ENCODE measurements at places on chromosomes 6 and 20.

- DNase-seq: no peak
These were observed 140.6 kb upstream of the RNF24 start for GRCh38 chr20:4155953-4156352.

- DNase-seq: no peak
These were observed 226.9 kb upstream of the RREB1 start for GRCh38 chr6:6880745-6881437.

- no peak for DNase-seq
These were observed 27.9 kb downstream of the HLA-DMB start for GRCh38 chr6:32912951-32913350.

GRCh38 chr20:58097429-58097828 is 131.0 kb downstream of the ANKRD60 start:
- no peak for DNase-seq

GRCh38 chr6:133408543-133408942 is 167.4 kb downstream of the EYA4 start:
- no peak for DNase-seq

DNA sequence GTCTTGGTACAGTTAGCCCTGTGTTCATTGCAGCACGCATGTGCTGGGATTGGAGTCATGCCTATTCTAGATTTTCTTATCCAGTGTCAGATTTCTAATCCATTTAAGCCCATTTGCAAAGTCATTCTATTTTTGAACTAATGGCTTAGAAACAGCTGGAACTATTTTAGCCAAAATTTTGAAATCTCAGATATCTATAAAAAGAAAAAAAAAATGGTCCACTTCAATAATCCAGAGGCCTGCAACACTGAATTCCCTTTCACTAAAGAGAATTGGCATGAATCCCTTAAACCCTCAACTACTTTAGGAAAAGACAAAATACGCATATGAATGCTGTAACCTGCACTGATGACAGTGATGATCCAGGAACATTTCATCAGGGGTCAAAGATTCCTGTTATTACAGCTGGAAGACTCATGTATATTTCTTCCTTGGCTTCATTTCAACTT is 1.5 kb downstream of the COL21A1 start:
- no peak for DNase-seq

- DNase-seq: no peak
These were observed 28.7 kb downstream of the FGD2 start for GRCh38 chr6:37033819-37034795.

GRCh38 chr20:63759377-63759901 is 19.9 kb downstream of the SLC2A4RG start:
- DNase-seq: no peak

DNA sequence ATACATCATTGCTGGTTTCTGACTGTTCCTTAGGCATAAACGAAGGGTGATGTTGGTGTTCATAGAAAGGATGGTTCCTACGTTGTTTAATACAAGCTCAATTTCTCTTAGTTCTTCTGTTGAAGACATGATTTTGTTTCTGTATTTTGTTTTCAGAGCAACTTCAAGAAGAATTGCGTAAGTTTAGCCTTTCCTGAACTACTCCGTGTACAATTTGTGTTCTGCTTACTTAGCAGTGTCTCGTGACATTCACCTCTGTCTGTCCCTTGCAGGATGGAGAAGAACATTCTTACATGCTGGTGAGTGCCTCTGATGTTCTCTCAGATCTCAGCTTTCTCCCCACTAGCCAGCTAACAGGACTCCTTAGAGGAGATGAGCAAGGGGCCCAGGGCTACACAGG is 7.6 kb downstream of the BTN2A2 start:
- no peak for DNase-seq

- no peak for DNase-seq
These were observed 39.7 kb upstream of the ME1 start for GRCh38 chr6:83470587-83470986.

GRCh38 chr6:122286512-122286911 is 112.9 kb upstream of the HSF2 start:
- no peak for DNase-seq

GRCh38 chr6:107656401-107656800 is 166.5 kb downstream of the SOBP start:
- DNase-seq: no peak

DNA sequence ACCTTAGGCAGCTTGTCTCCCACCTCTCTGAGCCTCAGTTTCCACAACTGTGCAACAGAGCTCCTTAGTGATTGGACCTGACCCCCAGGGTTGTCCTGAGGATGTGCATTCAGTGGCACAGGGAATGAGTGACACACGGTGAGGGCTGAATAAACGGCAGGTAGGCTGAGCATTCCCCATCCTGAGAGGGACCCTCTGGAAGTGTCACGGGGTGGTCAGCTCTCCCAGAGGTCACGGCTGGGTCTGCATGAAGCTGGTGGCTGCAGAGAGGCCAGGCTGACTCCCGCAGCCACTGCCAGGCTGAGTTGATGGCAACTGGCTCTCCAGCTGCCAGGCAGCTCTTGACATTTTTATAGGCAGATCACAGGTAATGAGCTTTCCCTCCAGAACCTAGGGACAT is 42.5 kb downstream of the CD40 start:
- DNase-seq: no peak

DNA sequence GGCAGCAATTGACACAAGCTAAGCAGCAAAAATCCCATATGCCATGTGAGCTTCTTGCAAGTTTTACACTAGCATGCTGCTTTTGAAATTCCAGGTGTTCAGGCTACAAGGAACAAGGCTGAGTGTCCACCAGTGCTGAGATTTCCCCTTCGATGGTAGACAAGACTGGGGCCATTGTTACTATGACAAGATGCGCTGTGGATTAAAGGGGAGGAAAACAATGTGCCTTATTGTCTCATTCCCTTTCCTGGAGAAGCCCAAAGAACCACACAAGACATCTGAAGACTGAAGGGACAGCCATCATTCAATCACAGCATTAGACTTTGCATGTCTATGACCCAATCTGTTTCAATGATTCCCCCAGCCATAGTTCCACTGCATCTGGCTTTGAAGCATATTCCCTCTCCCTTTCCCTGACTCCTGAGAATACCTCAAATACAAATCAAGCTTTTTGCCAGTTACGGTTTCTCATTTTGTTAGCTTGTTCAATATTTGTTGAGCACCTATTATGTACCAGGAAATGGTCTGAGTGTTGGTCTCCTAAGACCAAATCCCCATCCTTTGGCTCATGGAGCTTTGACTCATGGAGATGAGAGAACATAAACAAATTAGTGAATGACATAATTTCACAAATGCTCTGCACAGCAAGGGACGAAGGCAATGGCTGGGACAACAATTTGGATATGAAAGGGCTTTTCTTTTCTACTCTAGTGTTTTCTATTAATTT is 23.4 kb upstream of the SCGN start:
- no peak for DNase-seq

- no peak for DNase-seq
These were observed 102.0 kb downstream of the ERMARD start for GRCh38 chr6:169853196-169854082.

- no peak for DNase-seq
These were observed 63.5 kb upstream of the STMND1 start for GRCh38 chr6:17038316-17038715.

GRCh38 chr6:3385660-3386151 is 71.1 kb downstream of the SLC22A23 start:
- no peak for DNase-seq

DNA sequence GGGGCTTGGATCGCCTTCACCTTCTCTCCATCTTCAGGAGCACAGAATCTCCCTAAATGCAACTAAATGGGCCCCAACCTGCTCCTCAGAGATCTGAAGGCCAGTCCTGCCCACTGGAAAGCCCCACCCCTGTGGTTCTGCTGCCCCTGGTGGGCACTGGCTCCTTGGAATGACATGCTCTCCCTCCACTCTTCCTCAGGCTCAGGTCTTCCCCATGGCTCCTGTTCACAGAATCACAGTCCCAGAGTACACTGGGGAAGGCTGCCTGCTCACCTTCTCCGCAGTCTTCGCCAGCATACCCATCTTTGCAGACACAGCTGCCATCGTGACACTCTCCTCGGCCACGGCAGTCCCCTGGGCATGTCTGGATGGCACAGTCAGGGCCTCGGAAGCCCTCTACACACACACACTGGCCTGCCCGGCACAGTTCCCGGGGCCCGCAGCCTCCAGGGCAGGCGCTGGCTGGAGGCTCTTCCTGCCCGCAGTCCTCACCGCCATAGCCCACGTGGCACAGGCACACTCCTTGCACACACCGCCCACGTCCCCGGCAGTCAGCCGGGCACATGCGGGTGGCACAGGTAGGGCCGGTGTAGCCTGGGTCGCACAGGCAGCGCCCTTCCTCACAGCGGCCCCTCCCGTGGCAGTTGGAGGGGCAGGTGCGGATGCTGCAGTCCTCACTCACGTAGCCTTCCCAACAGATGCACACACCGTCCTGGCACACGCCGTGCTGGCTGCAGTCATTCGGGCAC is 13.6 kb downstream of the TNXB start:
- DNase-seq: no peak

- no peak for DNase-seq
These were observed 199.4 kb upstream of the THBS2 start for GRCh38 chr6:169452869-169453620.

GRCh38 chr6:225907-226306 is 66.4 kb upstream of the DUSP22 start:
- DNase-seq: no peak

- no peak for DNase-seq
These were observed 320.1 kb downstream of the ESR1 start for GRCh38 chr6:152127432-152128165.

DNA sequence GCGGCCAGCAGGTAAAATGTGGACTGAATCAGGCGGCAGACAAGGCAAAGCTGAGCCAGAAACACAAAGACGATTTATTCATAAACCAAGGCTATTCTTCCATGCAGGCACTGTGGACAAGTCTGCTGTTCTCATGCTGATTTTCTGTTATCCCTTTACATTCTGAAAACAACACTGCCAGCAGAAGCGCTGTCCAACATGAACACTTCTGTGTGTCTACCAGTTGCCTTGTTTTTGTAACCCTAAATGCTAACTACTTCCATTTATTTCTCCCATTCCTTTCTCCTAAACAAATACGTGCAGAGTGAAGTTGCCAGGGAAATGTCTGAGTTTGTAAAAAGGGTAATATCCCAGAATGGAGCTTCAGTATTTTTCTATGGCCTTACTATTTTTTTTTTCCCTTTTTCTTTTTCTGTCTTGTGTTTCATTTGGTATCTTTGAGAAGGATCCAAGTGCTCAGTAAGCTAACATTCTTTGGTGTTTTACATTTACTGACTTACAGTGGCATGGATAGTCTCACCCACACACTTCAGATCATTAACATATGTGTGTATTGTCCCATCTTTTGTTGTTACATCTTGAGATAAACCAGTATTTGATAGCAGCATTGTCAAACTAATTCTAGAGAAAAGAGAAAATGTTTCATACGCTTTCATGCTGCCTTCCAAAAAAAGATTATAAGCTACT is 1308.9 kb upstream of the MAP3K7 start:
- no peak for DNase-seq

- no peak for DNase-seq
These were observed 127.9 kb downstream of the BACH2 start for GRCh38 chr6:90168693-90169131.

GRCh38 chr20:31827059-31827458 is 7.9 kb downstream of the MYLK2 start:
- DNase-seq: no peak

- no peak for DNase-seq
These were observed 82.6 kb downstream of the ASXL1 start for GRCh38 chr20:32440758-32441078.

- no peak for DNase-seq
These were observed at the start of gene TAAR6 for GRCh38 chr6:132570221-132570777. Gene TAAR6, plus strand, starts transcription at chr6:132570322. Its CDS starts 0 bp downstream, at chr6:132570322.

- no peak for DNase-seq
These were observed 18.7 kb downstream of the IL20RA start for GRCh38 chr6:137025786-137026730.

Data from activated naive CD4-positive, alpha-beta T cell treated with anti-CD3 and anti-CD28 coated beads, Interleukin-2, amount 50 U/mL, for 72 hours (primary cell).